Frontal cortex (tissue), 4 donors: ENCODE measurements at places on chromosomes 13 and 19.

- peak; percentile 70 for DNase-seq
Measured at GRCh38 chr19:50565984-50566903, 2.0 kb downstream of the LRRC4B start.

- no peak for DNase-seq
Measured at GRCh38 chr19:16830679-16831078, 1.5 kb downstream of the SIN3B start.

DNA sequence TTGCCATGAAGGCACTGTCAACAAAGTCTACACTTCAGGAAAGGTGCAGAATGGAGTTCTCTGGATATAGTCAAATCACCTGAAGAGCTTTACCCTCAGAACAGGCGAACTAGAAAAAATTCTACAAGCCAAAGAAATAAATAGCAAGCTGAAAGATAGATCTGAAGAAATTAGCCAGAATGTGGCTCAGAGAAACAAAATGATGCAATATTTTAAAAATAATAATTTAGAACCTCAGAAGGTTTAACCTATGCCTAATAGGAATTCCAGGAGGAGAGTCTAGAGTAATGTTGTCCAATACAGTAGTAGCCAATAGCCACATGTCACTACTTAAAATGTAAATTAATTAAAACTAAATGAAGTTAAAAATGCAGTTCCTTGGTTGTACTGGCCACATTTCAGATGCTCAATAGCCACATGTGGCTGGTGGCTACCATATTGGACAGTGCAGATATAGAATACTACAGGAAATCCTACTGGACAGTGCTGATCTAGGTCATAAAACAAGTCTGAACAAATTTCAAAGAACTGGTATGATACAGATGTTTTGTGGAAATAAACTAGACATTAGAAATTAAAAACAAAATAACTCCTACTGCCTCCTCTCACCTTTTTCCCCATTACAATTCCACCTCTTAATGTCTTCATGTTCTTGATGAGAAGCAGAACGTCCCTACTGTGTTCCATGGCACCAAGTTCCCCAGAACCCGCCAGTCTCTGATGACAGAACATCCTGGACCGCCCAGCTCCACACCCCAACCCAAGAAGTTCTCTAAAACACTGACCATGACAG lies 679 bp upstream of the CDADC1 start:
- no peak for DNase-seq

GRCh38 chr19:56161534-56161933 lies 14.3 kb upstream of the GALP start:
- DNase-seq = no peak

- no peak for DNase-seq
Measured at GRCh38 chr13:75635101-75635827, 866 bp upstream of the LMO7 start.

- peak; percentile 55 for DNase-seq
Measured at GRCh38 chr19:49361438-49362047, 673 bp downstream of the TEAD2 start.

- DNase-seq = no peak
Measured at GRCh38 chr19:16940626-16941025, 51.8 kb downstream of the F2RL3 start.

DNA sequence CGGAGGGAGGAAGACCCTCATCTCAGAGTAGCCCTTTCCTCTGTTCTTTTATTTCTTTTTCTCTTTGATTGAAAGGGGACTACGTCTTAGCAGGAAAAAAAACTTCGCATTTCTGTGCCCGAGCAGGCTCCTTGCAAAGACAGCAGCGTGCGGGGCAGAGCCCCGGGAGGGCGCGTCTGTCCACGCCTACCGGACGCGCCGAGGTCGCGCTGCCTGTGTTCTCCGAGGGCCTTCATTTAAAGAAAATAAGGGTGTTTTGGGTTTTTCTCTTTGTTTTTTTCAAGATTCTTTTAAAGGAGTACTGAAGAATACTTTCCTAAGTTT lies 29.2 kb downstream of the CERS1 start:
- DNase-seq = no peak

DNA sequence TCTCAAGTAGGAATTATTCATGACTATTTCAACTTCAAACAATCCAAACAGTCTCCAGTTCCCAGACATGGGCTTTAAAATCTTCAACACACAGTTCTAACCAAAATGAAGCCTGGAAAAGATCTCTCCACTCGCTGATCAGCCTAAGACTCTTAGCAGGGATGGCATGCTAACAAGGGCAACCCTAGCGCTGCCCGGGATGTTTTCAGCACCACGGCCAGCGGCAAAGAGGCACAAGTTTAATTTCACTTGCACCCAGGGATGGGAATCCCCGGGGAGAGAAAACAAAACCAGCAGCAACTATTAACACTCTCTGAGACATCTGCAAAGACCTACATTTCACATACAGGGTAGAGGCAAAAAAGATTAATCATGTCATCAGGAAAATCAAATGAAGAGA lies 43.0 kb downstream of the CACNA1A start:
- DNase-seq = no peak

- DNase-seq = no peak
Measured at GRCh38 chr13:105247830-105248229, 1287.6 kb downstream of the EFNB2 start.

DNA sequence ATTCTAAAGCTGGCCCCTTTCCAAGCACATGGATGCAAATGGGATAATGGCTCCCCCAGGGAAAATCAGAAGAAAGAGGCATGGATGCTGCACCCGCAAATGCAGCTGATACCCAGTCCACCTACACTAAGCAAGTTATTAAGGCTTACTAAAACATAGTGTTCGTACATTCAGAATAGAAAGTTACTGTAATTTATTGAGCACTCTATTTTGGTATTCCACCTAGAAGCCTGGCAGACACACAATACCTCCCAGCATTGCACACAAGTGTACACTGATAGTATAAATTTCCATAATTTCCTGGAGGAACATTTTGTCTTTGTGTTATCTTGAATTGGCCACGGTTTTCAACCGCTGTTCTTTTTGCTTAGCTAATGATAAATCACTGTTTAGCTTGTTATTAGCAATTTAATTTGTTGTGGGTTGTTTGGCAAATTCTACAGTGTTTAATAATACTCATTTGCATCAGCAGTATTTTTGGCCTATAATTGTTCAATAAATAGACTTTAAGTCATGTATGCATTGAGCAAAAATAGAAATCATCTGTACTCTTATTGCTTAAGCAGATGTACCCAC lies 94.5 kb upstream of the MRI1 start:
- no peak for DNase-seq

- no peak for DNase-seq
Measured at GRCh38 chr13:21595546-21595822, 8.5 kb downstream of the MICU2 start.

GRCh38 chr19:39154629-39155100 lies 29.1 kb downstream of the PAK4 start:
- no peak for DNase-seq
